ENCODE measurements at places on chromosomes 4 and X.
A peak's percentile ranks its signal among the peaks of the same experiment; 100 is the strongest.

DNA sequence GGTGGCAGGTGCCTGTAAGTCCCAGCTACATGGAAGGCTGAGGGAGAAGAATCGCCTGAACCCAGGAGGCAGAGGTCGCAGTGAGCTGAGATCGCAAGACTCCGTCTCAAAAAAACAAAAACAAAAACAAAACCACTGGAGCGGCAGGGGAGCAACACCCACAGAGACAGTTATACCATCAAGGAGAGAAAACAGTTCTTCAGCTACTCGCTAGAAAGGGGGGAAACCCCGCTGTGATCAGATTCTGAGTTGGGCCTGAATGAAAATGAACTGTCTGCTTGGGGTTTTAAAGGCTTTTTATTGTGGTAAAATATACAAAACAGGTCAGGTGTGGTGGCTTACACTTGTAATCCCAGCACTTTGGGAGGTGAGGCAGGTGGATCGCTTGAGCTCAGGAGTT, 16.8 kb upstream of the IRAK1 start:
- DNase-seq = no peak

GRCh38 chr4:85828027-85828890, 353.3 kb downstream of the ARHGAP24 start:
- DNase-seq = peak; percentile 54

- no peak for DNase-seq
Observed at GRCh38 chrX:56833626-56834025, 104.6 kb downstream of the NBDY start.

DNA sequence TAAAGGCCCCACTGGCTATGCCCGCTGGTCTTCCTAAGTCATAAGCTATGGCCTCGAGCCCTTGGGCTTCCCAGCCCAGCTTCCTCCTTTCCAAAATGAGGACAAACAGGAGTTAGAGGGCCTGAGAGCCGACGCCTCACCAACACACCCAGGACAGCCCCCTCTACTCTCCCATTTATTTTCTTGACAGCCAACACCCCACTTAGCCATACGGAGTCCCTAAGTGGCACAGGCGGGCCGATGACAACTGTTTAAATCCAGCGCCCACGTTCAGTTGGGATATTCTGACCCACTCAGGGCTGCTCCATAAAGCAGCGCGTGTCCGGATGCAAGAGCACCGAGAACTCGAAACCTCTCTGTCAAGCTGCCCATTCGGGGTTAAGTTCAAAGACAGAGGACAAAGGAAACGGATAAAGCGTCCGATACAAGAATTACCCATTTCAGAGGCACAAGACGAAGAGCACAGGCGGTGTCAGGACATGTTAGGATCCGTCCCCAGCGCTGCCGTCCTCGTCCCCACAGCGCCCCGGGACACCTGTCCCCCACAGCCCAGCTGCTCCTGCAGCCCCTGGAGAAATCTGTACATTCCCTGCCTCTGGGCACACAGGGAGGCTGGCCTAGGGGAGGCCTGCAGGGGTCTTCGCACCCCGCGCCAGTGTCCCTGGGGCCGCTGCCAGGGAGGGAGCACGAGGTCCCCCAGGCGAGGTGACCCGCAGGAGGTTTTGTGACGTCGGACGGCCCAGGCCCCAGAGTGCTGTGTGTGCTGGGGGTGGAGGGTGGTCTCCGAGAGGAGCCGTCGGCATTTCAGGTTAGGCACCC, 1.2 kb downstream of the PRKX start:
- no peak for DNase-seq

DNA sequence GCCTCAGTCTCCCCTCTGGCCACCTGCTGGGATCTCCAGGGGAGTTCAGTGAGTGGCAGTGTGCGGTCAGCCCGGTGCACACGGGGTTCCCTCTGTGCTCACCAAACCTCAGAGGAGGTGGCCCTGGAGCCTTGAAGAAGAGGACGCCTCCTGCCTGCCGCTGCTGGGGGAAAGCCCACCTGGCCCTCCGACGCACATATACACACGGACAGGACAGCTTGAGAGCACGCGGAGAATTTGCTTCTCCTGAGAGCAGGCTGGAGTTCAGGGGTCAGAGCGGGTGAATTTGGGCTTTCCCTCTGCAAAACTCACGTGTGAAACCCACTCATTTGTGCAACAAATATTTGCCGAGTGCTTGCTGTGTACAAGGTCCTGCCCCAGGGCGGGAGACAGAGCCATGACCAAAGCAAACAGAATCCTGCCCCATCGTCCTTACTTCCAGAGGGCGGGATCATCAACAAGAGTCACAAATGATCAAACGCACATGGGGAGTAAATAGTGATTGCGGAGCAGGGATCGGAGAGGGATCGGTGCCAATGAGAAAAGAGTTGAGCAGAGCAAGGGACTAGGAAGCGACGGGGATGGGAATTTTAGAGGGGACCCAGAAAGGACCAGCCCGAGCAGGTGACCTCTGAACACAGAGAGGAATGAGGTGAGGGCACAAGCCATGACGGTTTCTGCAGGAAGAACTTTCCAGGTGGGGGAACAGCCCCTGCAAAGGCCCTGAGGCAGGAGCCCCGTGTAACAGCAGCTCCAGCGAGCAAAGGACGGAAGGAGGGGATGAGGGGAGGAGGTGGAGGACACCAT, 17.6 kb downstream of the BLOC1S4 start:
- DNase-seq = no peak

DNA sequence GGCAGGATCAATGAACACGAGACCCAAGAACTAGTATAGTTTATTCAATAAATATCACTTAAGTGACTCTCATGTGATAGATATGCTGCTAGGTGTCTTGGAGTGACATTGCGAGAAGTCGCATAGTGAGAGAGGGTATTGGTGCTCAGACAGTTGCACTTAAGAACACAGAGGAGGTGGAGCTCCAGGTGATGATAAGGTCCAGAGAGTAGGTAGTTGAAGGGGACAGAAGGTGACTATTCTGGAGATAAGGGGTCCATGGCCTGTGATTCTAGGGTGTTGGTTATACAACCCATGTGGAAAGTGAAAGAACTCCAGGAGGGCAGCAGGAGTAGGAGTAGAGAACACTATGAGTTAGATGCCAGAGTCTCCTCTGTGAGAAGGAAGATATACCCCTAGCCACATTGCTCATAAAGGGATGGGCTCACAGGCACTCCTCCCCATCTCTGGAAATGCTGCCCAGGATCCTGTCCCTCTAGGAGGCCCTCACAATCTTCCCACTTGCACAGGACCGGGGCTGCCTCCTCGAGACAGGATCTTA, 9.2 kb downstream of the MAGED1 start:
- no peak for DNase-seq

GRCh38 chr4:75432683-75433082, 81.5 kb downstream of the RCHY1 start:
- DNase-seq = no peak

GRCh38 chr4:3730422-3731190, 35.6 kb upstream of the ADRA2C start:
- DNase-seq = peak; percentile 36

DNA sequence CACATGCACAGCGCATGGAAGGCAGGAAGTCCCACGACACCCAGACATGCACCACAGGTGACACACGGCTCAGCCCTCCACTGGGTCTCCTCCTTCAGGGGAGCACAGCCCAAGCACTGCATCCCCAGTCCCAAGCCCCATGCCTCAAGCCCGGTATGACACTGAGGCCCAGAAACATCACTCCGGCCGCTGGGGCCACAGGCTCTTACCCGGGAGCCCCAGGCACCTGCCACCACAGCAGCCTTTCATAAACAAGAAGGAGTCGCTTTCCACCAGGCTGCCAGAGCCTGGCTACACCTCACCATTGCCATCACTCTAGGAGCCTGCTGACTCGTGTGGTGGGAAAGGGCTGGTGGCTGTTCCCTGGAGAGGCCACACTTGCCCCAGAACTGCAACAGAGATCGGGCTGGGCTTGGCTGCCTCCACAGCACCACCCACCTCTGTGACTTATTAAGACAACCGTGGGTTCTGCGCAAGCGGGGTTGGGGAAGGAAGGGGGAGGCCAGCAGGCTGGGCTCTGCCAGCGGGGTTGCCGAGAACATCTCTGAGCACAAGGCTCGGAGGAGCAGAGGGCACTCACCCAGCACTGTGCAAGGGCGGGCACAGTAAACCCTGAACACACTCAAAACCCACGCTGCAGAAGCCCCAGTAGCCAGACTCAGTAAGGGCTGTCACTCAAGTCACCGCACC, 4.5 kb downstream of the HAUS7 start:
- DNase-seq = no peak

DNA sequence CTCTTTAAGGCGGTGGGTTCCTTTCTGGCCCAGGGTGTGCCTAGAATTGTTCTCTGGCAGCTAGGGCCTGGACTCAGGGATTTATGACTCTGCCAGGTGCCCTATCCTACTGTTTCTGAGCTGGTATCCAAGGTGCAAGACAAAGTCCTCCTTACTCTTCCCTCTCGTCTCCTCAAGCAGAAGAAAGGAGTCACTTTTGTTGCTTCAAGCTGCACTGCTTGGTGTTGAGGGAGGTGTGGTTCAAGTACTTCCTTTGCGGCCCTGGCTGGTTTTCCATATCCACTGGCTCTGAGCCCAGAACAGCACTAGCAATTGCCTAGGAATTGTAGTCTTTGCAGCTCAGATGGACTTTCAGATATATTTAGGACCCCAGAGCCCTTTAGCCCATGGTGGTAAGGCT, 39.3 kb downstream of the RTL3 start:
- DNase-seq = no peak

DNA sequence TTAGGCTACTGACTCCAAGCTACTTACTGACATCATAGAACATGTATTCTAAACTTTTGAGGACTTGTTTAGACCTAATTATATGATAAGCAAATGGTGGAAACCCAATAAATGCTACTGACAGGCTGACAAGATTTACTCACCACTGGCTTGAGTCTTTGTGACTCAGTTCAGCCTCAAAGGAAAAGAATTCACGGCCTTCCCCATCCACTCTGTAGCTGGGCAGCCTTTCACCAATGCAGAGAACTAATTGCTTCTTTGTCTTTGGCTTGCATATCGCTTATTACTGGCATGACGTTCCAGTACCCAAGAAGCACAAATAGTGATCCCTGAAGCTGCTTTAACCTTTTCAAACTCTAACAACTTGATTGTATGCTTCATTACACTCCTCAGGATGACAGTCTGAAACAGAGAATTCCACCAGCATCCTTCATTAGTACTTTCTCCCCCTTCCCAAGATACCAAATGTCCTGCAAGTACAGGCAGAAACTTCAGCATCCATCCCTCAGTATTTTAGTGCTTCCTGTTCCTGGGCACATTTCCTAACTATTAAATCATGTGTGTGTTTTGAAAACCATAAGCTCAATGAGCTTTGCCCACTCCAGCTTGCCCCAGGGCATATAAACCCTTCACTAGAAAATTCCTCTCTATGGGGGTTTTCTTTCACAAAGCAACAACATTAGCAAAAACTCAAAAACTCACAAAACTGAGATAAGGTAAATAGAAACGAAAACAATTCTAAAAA, 298.1 kb upstream of the SLC7A11 start:
- DNase-seq = no peak

DNA sequence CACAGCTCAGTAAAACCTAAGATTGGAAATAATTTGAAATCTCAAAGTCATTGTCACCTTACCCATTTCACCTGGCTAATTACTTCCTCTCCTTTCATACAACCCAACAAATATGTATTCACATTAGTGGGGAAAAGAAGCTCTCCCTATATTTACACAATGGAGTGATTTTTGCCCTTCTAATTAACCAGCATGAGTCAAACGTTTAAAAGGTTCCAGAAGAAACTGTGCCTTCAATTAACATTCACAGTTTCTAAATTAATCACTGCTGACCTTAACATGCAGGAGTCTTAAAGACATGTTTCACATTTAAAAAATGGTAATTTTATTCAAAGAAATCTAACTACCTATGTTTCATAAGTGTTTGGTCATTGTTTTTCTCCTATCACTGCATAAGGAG, 254.6 kb downstream of the CBLL2 start:
- DNase-seq = peak; percentile 42

DNA sequence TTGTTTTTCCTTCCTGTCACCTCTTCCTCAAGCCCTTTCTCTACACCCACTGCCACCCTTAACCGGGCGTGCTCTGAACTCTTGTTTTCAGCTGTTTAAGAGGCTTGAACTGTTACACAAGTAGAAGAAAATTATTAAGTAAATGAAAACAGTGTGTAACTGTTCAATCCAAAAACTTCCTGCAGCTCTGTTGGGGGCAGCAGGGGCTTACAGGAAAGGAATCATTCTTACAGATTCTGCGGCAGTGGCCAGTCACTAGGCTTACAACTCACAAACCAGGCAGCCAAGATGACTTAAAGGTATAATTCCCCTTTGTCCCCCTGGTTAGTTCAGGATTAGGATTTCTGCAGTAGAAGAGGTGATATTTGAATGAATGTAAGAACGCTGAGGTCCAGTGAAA, 70.2 kb upstream of the ETNPPL start:
- no peak for DNase-seq

- DNase-seq = no peak
Observed at GRCh38 chr4:134278675-134279074, 77.1 kb upstream of the PABPC4L start.

- no peak for DNase-seq
Observed at GRCh38 chrX:47179928-47180255, 13.7 kb upstream of the UBA1 start.

- DNase-seq = no peak
Observed at GRCh38 chrX:8848441-8848840, 47.3 kb upstream of the FAM9A start.

DNA sequence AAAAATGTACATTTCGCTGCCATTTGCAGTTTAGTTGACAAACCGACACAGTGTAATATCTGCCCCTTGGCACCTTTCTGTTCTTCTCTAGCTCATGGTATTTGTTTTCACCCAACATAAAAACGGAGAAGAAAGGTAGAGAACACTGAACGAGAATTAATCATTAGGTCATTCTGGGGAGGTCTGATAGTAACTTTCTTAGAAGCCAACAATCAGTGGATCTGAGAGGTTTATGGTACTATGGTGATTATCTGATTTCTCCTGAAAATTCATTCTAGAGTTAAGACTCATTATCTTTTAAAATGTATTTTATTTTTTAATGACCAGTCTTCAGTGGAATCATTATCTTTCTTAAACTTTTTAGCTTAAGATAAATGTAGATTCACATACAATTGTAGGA, 8.5 kb downstream of the RAPGEF2 start:
- no peak for DNase-seq

GRCh38 chr4:163415668-163416067, 57.9 kb downstream of the TKTL2 start:
- no peak for DNase-seq

GRCh38 chrX:17185431-17185830, 189.6 kb upstream of the NHS start:
- DNase-seq = no peak

DNA sequence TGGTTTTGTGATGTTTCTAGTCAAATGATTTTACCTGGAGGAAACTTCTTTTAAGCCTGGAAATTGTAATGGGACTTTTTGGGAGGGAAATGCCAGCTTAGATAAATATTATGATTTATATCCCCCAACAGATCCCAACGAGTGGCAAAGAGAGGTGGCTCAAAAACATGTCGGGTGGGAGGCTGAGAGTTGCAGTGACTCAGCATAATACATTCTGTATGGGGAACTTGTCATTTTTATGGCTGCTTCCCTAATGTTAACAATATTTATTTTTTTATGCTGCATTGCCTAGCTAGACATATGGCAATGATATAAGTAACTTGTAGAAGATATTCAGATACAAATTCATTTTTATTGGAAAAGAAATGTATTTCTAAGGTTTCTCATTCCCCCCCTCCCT, 219.0 kb downstream of the ARHGAP10 start:
- no peak for DNase-seq

GRCh38 chr4:18630218-18631110, 608.9 kb upstream of the LCORL start:
- DNase-seq = no peak

Measured in COR-L47 (cell line).